ENCODE measurements at places on chromosomes 12 and 14.

- DNase-seq, result no peak
Observed at GRCh38 chr14:35766036-35766699, 42.9 kb downstream of the RALGAPA1 start.

GRCh38 chr14:87940382-87940781 is 52.6 kb downstream of the GALC start:
- no peak for DNase-seq

DNA sequence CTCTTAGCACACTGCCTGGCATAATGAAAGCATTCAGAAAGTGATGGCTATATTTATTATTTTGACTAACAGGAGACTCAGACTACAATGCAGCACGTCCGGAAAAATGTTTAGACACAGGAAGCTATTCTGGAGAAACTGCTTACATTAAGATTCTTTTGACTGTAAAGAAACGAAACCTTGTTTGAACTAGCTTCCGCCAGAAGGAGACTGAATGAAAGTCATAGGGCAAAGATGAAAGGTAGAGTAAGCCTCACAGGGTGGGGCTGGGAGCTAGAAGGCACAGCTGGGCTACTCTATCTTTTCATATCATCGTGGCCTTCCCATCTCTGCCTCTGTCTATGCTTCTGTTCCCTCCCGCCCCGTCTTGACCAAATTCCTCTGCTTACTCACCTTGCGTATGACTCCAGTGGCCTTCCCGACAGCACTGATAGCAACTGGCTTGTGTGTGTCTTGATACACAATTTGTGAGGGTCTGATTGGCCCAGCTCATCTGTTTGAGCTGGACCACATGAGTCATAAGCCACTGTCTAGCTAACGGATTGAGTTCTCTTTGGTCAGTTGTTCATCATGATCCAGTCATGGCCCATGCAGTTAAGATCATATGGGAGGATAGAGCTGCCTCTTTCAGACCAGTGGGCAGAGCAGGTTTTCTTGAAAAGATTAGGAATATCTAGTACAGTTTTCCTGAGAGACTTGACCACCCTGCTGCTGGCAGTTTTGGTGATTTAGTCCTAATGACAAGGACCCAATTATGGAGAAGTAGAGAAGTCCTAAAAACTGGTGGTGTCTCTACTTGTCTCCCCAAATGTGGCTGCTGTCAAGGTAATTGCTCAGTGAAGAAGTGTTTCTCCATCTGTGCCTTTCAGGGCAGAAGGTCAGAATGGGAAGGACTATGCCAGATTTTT is 151.5 kb upstream of the SLC38A2 start:
- DNase-seq, result no peak

GRCh38 chr14:60515511-60516289 is 6.8 kb downstream of the SIX6 start:
- no peak for DNase-seq

DNA sequence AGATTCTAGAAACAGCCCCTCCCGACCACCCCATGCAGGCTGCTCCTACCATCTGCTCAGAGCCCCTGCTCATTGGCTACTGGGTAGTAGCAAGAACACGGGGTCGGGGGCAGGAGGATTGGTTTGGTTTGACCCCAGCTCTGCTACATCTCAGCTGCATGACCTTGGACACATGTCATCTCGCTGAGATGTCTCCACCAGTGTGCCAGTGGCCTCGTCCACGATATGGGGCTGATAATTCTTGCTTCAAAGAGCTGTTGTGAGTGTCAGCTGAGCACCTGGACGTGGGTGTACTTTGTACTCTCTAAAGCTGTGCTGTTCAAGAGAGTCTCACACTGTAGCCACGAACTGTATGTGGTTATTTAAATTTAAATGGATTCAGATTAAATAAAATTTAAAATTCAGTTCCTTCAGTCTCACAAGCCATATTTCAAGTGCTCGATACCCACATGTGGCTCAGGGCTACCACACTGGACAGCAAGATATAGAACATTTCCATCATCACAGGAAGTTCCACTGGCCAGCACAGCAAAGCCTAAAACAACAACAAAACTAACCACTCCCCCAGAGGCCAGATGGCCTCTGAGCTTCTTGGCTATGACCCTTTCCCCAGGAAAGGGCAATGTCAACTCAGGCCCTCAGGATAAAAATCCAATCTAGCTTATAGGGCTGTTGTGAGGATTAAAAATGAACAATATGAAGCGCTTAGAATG is 18.6 kb downstream of the LTBP2 start:
- DNase-seq, result no peak

GRCh38 chr12:104702565-104703139 is 245.9 kb downstream of the CHST11 start:
- no peak for DNase-seq

GRCh38 chr12:67920413-67920812 is 68.8 kb upstream of the IFNG-AS1 start:
- DNase-seq, result no peak

- no peak for DNase-seq
Observed at GRCh38 chr14:57816568-57817284, 49.2 kb downstream of the SLC35F4 start.

DNA sequence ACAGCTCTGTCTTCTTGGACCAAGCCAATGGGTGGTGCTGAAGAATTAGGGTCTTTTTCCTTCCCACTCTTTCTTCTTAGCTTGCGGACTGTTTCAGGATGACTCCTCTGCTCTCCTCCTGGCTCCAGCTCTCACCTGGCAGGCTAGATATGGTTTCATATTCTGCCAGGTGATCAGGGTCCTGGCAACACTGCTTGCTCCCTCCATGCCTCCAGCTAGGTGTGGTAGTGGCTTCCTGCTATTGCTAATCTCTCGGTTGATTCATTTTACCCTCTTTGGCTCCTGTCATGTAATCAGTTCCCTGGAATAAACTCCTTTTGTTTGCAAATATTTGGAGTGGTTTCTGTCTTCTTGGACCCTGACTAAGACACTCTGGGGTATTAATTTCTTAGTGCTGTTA is 4.3 kb upstream of the GZMH start:
- no peak for DNase-seq

DNA sequence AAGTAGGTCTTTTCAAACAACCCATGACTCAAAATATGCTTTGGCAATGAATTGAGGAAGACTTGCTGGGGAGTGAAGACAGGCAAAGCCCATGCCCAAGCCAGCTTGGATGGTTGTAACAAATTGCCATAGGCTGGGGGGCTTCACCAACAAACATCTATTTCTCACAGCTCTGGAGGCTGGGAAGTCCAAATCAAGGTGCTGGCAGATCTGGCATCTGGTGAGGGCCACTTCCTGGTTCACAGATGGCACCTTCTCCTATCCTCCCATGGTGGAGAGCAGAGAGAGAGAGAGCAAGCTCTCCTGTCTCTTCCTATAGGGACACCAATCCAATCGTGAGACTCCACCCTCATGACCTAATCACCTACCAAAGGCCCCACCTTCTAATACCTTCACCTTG is 11.3 kb downstream of the DNAH10 start:
- DNase-seq, result no peak

DNA sequence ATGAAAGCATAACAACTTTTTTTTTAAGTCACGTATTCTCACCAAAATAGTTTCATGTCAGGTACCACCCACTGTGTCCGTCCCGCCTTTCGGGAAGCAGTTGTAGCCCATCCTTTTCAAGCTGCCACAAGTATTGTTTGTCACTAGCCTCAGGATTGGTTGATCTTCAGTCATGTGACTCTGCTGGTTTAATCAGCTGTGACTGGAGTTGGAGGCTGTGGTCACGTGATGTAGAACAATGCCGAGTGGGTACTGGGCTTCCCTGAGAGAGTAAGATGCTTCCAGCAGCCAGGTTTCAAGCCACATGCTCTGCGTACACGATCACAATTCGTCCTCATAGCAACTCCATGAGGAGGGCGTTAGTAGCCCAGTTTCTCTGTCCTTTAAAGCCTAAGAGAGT is 83.0 kb upstream of the WSCD2 start:
- DNase-seq, result no peak

DNA sequence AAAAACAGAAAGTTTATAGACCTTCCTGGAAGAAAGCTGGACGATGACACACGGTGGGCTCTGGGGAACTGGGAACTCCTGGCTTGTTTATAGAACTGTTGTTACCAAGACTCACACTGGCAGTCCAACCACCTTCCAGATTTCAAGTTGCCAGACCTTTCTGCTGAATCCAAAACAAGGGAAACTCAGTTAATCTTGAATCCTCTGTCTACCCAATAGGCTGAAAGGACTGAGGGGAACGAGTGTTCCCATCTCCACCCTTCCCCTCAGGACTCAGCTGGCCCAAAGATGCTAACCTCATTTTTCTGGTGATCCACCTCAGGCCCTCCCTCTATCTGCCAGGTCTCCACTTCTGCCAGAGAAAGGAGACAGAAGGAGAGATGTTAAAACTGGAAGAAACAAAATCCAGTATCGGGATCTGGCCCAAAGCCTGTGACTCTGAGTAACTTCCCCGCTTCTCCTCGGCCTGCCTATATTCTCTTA is 231.4 kb downstream of the ANO2 start:
- DNase-seq, result no peak

- no peak for DNase-seq
Observed at GRCh38 chr12:53346491-53346890, 10.3 kb upstream of the SP7 start.

- DNase-seq, result no peak
Observed at GRCh38 chr12:5102806-5103205, 59.1 kb downstream of the KCNA5 start.

GRCh38 chr12:61854902-61855301 is 405.3 kb upstream of the USP15 start:
- no peak for DNase-seq

DNA sequence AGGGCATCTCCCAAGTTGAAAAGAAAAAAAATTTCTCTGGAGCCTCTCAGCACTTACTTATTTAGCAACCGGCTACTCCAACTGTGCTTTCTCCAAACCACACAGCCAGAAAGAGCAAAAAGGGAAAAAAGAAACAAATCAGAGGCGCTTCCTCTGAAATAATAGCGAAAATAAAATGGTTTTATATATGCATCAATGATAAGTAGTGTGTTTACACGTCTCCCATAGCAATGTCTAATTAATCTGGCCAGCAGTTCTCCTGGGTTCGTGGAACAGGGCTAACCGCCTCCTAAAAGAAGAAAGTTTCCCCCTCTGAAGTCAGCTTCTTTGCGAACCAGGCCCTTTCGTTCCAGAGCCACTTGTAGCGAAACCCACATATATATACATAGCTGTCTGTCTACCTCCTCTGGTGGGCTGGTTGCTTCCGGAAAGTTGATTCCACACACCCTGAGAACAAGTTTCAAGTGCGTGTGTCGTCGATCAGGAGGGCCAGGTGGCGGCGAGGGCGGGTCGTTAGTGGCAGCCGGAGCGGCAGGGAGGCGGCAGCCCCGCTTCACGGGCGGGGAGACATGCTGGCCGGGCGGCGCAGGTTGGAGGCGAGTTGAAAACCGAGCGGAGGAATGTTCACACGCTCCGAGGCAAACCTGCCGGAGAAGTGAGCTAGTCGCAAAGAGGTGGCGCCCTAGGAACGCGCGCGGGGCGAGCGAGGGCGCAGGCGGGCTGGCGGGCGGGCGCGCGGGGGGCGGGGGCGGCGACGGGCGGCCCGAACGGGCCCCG is 2.7 kb downstream of the PTHLH start:
- peak; percentile 26 for DNase-seq

DNA sequence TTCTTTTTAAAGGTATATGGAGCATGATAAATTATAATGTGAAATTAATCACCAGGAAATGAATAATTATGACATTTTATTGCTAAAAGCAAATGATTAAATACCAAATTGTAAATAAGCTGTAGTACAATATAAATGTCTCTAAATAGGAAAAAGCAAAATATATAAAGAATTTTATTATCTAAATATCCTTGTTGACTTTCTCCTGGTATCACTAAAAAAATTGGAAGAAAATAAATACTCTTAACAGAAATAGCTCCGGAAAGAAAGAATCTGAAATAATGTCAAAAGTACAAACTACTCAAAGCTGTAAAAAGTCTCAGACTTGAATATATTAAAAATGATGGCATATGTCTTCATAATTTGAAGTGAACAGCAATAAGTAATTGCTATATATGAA is at the start of gene OR11H7:
Gene OR11H7, plus strand, starts transcription at position 301 of the 400 bp plus-strand sequence.
- no peak for DNase-seq

DNA sequence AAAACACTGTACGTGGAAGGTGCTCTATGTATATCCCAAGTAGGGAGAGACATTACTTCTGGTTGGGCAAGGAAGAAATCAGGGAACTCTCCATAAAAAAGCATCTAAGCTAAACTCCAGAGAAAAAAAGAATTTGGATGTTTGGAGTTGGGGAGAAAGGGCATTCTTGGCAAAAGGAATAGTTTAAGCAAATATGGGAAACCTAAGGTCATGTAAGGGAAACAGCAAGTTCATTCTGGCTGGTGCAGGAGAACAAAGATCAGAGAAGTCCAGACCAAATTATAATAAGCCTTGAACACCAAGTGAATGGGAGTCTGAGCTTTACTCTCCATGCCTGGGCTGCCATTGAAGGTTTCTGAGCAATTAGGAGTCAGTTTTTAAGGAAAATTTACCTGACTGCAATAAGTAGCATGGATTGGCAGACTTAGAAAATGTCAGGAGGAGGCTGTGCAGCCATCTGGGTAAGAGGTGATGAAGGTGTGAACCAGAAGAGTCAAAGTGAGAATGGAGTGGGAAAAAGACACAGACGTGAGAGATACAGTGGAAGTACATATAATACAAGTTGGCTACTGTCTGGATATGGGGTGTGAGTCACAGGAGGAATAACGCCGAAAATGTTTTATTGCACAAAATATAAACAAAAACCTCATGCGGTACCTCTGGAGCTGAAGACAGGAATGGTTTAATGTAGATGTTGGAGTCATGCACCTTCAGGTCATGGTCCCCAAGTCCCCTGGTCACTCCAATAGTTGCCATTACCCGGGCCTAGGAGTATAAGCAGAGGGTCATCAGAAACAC is 222.6 kb downstream of the MON2 start:
- no peak for DNase-seq

GRCh38 chr12:70243510-70244371 is 508 bp downstream of the CNOT2 start:
- DNase-seq, result peak; percentile 42

- no peak for DNase-seq
Observed at GRCh38 chr14:72738161-72738611, 155.7 kb downstream of the DPF3 start.

DNA sequence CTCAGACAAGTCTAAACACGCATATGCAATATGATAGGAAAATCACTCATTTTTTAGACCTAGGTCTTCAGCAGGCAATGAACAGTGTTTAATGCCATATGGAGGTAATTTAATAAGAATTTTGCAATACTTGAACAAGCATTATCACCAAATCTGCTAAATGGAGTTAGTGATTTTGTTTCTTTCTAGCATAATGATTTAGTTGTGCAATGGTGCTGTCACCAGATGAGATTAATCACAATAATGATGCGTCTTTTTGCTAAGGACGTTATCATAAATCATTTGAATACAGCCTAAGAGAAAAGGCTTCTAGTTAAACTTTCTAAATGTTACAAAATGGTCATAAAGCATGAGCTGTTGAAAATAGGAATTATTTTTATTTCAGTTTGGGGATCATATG is 170.0 kb upstream of the SLC16A7 start:
- no peak for DNase-seq

DNA sequence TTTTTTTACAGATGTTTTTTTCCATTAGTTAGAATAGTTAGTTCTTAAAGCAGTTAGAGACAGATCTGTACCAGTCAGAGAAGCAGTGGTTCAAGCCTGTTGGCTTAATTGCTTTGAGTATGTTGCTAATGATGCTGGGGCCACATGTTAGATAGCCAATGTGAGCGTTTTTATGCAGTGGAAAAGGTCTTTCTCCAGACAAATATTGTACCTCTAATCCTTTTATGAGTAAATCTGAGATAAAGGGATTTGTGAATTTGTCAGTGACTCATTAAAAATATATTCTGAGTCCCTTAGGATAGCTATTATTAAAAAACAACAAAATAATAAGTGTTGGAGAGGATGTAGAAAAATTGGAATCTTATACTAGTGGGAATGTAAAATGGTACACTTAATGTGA is 154.2 kb downstream of the MSRB3 start:
- no peak for DNase-seq
